ENCODE measurements at places on chromosomes 4 and X.

DNA sequence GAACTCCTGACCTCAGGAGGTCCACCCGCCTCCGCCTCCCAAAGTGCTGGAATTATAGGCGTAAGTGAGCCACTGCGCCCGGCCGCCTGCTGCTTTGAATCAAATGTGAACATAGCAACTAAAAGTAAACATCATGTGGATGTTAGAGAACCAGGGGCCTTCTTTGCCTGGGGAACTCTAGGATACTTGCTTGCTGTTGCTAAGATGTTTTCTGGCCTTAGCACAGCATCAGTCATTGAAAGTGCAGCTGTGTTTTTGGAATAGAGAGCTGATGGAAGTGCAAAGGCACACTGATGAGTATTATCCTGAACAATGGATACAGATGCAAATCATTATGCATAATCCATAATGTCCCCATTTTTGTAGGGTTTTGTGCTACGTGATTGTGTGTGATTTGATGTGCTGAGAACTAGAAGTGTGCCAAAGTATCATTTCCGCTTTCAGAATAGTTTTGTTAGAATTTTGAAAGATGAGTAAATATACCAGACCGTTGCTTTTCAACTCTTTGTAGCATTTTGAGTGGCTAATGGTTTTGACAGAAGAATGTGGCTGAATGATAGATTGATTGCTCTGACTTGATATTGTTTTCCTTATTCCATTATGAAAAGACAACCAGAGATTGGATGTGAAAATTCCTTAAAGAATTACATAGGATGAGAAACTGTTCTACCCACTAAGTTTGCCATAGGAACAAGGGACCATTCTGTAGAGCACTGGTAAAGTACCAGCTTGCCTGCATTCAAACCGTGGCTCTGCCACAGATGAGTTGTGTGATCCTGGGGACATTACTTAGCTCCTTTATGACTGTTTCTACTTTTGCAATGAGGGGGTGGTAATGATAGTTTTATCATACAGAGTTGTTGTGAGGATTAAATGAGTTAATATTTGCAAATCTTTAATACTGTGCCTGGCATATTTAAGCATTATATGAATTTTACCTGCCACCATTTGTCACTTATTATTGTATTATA lies 74.7 kb downstream of the REPS2 start:
- no peak for DNase-seq

GRCh38 chr4:159562366-159562765 lies 459.5 kb downstream of the RAPGEF2 start:
- DNase-seq = no peak

DNA sequence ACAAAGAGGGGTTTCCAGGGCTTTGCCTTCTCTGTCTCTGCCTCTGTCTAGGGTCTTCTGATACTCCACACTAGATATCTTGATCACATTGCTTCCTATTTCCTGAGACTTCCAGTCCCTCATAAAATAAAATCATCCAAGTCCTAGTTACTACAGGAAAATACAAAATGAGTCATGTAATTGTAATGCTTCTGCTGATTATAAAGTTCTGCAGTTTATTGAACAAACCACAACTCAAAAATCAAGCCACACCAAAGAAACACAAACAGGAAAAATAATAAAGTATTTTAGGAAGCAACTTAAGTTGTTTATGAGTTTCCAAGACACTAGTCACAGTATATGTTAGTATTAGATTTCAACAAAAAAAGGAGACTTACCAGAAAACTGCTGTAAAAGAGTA lies 695.1 kb upstream of the GALNTL6 start:
- no peak for DNase-seq

DNA sequence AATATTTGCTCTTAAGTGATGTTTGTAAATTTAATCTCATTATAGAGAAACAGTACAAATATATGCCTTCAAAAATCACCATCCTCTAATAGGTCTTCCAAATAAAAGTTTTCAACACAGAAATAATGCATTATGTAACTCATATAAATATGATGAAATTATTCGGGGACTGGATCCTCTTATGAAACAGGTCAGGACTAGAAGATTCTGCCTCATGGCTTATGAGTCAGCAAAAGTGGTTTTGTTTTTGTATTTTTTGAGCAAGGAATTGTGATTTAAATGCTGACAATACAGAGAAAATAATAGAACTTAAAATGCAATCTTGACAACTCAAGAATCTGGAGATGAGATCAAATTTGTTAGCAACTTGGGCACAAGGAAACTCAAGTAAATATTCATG lies 179.7 kb upstream of the NDP start:
- no peak for DNase-seq

DNA sequence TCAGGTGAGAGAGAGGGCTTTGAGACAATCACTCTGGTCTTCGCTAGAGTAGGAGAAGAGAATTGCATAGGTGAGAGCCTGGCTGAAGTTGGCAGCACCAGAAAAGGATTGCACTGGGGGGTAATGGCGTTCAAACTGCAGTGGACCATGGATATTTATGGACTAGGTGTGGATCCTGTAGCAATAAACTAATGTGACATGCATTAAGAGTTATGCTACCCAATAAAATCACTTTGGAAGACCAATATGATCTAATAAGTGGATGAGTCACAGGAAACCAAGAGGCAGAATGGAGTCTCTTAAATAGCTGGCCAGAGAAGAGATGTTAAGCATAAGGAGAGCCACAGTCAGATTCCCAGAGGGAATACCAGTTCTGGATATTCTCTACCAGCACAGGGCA lies 259.8 kb downstream of the FBXO8 start:
- no peak for DNase-seq
